ENCODE measurements at places on chromosomes 5 and 9.

GRCh38 chr9:134433909-134434882 lies 107.9 kb downstream of the RXRA start:
- no peak for DNase-seq

DNA sequence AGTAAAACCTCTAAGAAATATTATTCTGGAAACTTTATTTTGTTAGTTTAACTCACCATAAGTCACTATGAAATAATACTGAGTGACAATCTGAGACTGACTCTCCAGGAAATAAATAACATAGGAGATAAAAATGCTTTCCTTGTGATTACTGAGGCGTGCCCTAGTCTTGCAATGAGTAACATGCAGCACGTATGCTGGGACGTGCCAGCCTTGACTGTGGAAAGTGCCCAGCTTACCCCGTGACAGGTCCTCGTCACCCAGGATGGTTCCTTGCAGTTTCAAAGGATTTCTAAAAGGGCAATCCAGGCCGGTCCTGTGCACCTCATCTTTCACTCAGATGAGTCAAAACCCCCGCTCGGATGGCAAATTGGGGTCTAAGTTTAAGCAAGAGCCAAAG lies 720.8 kb upstream of the ADAMTS16 start:
- DNase-seq: no peak

DNA sequence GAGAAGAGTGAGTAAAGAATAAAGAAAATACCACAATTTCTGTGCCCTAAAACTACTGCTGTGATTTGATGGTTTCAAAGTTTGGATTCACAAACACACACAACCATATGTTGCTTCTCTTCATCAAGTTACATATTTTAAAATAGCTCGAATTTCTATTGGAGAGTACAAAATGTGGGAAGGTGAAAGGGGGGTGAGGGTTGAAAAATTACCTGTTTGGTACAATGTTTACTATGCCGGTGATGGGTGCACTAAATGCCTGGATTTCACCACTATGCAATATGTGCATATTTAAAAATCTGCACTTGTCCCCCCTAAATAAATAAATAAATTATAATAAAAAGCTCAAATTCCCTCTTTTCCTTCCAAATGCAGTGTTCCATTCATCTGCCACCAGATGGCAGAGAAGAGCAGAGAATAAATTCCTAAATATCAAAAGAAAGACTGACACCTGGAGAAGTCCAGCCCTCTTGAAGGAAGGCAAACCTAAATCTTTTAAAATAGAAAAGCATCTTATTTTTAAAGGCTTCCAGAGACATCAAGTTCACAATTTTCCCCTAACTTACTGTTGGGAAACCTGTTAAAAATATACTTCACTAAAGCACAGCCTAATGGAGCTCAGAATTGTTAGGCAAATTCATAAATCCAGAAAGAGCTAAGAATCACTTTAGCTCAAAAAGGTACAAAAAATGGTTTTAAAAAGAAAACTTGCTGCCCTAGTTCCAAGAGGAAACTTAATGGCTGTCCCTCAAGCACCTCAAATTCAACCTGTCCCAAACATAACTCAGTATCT lies 24.8 kb upstream of the HNRNPA0 start:
- no peak for DNase-seq

DNA sequence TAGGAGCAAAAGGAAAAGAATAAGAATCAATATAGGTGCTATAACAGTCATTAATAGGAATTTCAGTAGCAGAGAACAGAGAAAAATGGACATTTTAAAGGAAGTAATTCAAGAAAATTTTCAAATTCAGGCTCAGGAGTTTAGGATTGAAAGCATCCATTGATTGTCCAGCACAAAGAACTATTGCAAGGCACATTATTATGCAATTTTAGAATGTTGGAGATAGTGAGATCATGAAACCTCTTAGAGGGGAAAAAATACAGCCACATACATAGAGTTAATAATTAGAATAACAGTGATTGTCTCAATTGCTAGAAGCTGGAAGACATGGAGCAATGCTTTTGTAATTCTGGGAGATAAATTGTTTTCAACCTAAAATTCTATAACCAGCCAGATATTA lies 31.5 kb downstream of the CNTLN start:
- no peak for DNase-seq

DNA sequence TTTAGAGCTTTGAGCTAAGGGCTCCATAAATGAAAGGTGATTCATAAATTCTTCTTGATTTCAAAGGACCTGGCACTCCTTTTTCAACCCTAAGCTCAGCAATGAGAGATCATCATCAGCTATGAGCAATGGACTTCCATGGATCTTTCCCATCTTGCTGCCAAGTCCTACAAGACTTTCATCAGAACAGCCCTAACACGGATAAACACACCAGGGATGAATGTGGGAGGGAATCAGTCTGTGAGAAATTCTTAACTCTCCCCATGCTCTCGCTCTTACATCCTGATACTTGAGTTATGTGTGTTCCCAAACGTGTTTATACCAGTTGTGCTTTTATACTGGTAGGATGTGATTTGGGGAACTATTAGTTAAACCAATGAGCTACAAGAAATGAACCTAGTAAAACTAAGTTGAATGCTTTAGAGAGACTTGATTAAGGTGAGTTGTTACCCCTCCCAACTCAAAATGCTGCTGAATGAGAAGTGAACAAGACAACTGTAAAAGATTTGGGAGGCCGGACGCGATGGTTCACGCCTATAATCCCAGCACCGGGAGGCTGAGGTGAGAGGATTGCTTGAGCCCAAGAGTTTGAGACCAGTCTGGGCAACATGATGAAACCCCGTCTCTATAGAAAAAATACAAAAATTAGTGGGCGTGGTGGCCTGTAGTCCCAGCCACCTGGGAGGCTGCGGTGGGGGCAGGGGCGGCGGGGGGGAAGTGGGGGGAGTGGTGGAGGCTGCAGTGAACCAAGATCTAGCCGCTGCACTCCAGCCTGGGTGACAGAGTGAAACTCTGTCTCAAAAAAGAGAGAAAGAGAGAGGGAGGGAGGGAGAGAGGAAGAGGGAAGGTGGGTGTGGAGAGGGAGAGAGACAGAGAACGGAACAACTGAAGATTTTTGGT lies 5.2 kb upstream of the RPL26L1 start:
- DNase-seq: no peak

DNA sequence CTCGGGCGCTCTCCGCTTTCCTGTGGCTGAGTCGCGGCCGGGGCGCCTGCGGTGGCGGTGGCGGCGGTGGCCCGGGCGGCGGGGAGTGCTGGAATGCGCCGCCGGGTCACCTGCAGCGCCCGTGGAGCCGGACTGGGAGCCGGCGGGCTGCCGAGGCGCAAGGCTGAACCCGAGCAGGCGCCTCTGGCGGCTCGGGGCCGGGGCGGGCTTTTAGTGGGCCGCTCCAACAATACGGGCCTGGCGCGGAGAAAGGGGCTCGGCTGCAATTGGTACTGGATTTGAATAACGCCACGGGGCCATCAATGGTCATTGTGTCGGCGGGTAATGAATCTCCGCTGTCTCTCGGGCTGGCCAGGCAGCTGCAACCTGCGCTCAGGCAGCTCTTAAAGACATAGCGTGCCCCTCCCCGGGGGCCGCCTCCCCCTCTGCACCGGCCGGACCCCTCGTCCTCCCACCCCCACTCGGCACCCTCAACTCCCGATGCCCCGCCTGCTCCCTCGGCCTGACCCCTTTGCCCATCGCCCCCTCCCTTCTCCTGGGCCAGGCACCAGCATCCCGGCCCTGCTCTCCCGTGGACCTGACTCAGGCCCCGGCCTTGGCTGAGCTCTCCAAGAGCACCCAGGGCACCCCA lies 22.1 kb downstream of the URM1 start:
- DNase-seq: no peak

GRCh38 chr9:126630458-126631237 lies 16.9 kb downstream of the LMX1B start:
- no peak for DNase-seq

- DNase-seq: no peak
Observed at GRCh38 chr5:141338538-141339306, at the start of gene PCDHGA2. TSS of gene PCDHGA2 (plus strand) at chr5:141338760.

GRCh38 chr9:106921341-106921899 lies 58.5 kb downstream of the ZNF462 start:
- DNase-seq: no peak

DNA sequence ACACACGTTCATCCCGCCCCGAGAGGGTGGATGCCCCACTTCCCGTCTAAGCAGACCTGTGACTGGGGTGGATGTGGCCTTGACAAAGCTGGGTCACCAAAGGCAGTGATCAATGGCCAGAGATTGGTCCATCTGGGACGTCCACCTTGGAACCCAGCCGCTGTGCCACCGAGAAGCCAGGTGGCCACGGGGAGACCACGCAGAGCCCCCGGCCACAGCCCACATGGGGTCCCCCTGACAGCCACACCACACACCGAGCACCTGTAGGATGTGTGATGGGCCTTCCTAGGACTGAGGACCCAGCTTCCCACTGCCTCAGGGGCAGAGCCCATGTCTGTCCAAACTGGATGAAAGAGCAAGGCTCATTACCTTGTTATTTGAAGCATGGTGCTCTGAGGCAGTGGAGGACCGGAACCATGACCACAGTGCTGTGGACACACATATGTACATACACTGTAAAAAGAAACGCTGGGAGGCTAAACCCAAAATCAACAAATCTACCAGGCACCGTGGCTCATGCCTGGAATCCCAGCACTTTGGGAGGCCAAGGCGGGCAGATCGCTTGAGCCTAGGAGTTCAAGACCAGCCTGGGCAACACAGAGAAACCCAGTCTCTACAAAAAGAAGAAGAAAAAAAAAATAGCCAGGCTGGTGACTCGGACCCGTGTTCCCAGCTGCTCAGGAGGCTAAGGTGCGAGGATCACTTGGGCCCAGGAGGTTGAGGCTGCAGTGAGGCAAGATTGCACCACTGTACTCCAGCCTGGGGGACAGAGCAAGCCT lies 50.1 kb downstream of the MRPL36 start:
- DNase-seq: no peak

DNA sequence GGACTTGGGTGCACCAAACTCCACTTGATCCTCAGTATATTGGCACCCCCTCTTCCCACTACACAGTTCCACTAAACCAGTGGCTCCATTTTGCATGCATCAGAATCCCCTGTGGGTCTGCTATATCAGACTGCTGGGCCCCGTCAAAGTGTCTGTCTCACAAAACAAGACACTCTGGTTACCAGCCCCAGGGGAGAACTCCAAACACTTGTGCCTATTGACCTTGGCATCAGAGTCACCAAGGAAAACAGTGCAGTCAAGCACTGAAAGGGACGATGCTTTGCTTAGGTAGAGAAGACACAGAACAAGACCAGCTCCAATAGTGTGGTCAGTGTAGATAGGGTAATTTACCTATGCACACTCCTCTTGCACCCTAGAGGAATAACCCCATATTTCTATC lies 205.8 kb upstream of the RAI14 start:
- DNase-seq: no peak

DNA sequence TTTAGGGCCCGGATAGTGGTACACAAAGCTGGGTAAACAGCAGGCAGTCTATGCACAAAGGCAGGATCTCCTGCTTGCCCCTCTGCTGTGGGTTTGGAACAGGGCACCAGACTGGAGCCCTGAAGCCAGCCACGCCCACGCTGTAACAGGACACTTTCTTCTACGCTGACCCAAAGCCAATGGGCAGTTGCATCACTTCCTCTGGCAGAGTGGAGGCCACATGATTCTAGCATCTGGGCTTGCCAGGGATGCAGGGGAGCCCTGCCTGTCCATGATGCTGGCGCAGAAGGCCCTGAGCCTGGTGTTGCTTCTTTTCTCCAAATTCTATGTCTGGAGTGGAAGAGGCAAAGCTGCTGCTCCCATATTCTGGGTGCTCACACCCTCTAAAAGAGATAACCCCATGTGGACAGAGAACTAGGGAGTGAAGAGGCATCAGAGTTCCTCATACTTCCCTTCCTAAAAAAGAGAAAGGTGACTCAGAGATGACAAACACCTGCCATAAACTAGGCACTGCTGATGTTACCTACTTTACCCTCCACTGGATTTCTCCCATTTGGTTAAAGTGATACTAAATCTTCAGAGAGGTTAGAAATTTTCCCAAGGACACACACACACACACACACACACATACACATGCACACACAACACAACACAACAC lies 260.3 kb upstream of the KLF4 start:
- DNase-seq: no peak

GRCh38 chr5:124285071-124285470 lies 461.4 kb downstream of the ZNF608 start:
- DNase-seq: no peak

DNA sequence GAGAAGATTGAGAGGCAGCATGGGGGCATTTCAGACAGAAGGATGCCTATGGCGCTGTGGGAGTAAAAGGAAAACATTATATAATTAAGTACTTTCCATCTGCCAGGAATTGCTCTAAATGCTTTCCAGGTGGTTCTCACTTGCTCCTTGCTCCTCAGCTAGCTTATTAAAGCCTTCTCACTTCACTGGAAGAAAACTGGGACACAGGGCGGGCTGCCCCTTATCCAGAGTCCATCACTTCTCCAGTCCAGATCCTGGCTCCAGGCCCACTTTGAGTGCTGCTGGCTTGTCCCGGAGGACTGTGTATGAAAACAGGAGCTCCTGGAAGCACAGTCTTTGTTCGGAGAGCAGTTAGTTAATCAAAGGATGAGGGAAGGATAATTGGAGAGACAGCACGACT lies 409.9 kb upstream of the ADAMTS16 start:
- DNase-seq: no peak

DNA sequence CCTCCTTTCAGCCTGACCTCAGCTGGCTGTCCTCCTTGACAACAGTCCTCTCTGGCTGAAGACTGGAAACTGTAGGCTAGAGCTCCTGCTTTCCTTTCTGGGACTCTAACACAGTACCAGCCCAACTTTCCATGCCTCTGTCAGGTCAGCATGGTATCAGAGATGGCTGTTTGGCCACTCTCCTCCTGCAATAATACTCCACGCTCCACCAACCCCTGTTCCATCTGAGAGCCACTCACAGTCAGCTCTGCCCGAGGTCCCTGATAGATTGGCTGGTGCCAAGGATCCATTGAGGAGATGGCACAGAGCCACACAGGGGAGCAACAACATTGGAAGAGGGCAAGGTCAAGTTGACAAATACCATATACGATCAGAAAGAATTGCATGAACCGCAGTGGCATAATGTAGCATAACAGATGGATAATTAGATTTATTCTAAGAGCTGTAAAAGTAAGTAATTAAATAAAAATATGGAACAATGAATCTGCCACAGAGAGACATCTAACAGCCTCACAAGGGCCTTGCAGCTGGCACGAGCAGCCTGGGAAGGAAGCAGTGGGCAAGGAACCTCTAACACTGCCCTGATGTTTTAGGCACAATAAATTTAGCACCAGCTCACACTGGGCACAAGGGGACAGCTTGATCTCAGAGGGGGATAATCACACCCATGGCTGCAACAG lies 94.3 kb upstream of the LRRTM2 start:
- DNase-seq: no peak

GRCh38 chr9:2066312-2067273 lies 51.4 kb downstream of the SMARCA2 start:
- no peak for DNase-seq

- DNase-seq: no peak
Observed at GRCh38 chr5:128100860-128101557, 17.4 kb downstream of the SLC12A2 start.

Data from stimulated activated CD4-positive, alpha-beta T cell treated with anti-CD3 and anti-CD28 coated beads, Interleukin-15, amount 100 ng/mL, for 1 hour (primary cell).